Dermis microvascular lymphatic vessel endothelial cell (primary cell): ENCODE measurements at places on chromosomes 11 and 22. TPM values are rescaled to one million over a fixed set of nuclear protein-coding genes. Genes with fewer than 3 reads are reported as not detected.

Gene ST13
- total RNA-seq: 167 and 190 TPM in 2 replicates

Gene ADORA2A
- 2.7 and 3.0 TPM in 2 replicates for total RNA-seq

Gene ACRV1
- 0.13 TPM in 1 of 2 replicates, not detected in the other for total RNA-seq

Gene MOGAT2
- total RNA-seq: not detected in 2 replicates

Gene CLDN5
- total RNA-seq: 560 and 793 TPM in 2 replicates

Gene A4GALT
- 43.8 and 70.8 TPM in 2 replicates for total RNA-seq

Gene MS4A18
- not detected in 2 replicates for total RNA-seq

Gene PDE2A
- total RNA-seq: 168 and 433 TPM in 2 replicates

Gene OR51B5
- total RNA-seq: not detected in 2 replicates

Gene FGF19
- not detected in 2 replicates for total RNA-seq

Gene NOX4
- total RNA-seq: 55.1 and 81.8 TPM in 2 replicates

Gene CBLIF
- not detected in 2 replicates for total RNA-seq

Gene OR10A2
- total RNA-seq: not detected in 2 replicates

Gene APLNR
- 0.90 and 1.0 TPM in 2 replicates for total RNA-seq

Gene DDTL
- 5.2 and 6.2 TPM in 2 replicates for total RNA-seq

Gene APOL5
- not detected in 2 replicates for total RNA-seq
